ENCODE measurements at places on chromosomes 6 and 20.

- DNase-seq, result no peak
These were observed 71.9 kb downstream of the TFAP2B start for GRCh38 chr6:50890579-50890978.

- DNase-seq, result no peak
These were observed 64.3 kb downstream of the MKKS start for GRCh38 chr20:10369723-10370090.

DNA sequence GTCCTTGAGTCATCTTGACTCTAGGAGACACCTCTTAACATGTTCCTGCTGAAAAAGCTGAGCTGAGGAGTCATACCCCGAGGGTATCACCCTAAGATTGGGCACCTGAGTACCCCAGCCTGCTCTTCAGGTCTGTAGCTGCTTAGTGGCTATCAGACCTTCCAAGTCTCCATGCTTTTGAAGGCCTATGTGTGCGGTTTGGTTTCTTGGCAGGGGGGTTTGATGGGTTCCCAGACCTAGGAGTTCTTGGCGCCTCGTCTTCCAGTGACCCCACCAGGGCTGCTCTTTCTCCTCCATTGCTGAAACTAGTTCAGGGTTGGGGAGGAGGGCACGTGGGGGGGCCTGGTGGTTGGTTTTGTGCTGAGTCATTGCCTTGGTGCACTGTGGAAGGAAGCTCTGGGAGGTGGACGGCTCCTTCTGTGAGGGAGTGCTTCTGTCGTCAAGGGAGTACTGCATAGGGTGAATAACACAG, 20.1 kb downstream of the IGF2R start:
- no peak for DNase-seq

- no peak for DNase-seq
These were observed 13.2 kb upstream of the MAP3K4 start for GRCh38 chr6:160978141-160978901.

DNA sequence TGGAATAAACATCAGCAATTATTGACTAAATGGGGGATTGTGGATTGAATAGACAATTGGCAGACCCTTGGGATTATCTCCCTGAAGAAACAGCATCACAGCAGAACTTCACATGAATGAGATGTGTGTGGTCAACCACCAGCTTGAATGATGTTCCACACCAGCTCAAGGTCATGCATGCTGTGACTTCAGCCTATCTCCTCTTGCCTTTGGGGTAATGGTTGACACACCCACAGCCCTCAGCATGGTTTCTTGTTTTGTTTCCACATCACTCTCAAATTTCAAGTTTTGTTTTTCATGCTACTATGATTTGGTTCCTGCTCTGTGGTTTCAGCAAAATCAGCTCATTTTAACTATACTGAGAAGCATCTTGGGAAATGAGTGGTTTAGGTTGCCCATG, 94.3 kb downstream of the PAK5 start:
- DNase-seq, result no peak

- DNase-seq, result no peak
These were observed 185.5 kb upstream of the ECI2 start for GRCh38 chr6:4320860-4321259.

- no peak for DNase-seq
These were observed 414.2 kb upstream of the SPTLC3 start for GRCh38 chr20:12594410-12595088.

- DNase-seq, result no peak
These were observed 7.7 kb upstream of the RPL7L1 start for GRCh38 chr6:42871711-42872110.

GRCh38 chr20:24535941-24536730, 66.7 kb downstream of the SYNDIG1 start:
- DNase-seq, result no peak

DNA sequence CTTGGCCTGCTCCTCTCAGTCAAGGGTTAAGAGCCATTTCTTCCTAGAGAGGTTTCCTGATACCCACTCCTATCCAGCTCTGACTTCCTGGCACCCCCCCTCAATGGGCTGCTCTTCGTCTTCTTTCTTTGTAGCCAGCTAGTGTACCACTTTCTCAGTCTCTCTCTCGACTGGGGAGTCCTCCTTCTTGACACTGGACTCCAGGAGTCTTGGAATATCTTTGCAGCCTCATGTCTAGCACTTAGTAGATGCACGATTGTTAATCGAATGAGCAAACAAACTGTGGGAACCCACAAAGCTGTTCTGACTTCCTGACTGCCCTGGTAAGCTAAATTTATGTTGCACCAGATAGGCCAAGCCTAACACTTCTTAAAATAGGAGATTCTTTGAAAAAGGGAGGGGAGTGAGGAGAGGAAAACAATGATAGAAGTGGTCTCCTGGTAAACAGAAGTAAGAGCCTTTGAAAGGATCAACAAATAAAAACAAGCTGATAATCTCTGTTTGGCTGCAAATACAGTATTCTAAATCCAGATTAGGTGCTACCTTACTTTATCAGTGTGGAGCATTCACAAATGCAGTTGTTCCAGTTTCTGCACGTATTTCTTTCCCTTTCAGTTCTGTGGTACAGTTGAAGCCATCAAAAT, 160.1 kb upstream of the CITED2 start:
- no peak for DNase-seq

- no peak for DNase-seq
These were observed 51.6 kb downstream of the CDH4 start for GRCh38 chr20:61303675-61304074.

DNA sequence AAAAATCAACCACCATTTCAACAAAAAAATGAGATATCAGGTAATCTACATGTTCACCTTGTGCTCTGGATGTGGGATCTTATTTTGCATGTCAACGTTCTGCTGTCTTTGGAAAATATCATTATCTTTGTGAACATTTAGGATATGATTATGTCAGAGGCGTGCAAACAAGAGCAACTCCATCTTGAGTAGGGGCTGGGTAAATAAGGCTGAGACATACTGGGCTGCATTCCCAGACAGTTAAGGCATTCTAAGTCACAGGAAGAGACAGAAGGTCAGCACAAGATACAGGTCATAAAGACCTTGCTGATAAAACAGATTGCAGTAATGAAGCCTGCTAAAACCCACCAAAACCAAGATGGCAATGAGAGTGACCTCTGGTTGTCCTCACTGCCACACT, 28.8 kb upstream of the ZBTB24 start:
- no peak for DNase-seq

GRCh38 chr20:19486446-19486845, 271.6 kb upstream of the RIN2 start:
- no peak for DNase-seq

GRCh38 chr20:46357030-46357514, 48.8 kb upstream of the CDH22 start:
- no peak for DNase-seq

DNA sequence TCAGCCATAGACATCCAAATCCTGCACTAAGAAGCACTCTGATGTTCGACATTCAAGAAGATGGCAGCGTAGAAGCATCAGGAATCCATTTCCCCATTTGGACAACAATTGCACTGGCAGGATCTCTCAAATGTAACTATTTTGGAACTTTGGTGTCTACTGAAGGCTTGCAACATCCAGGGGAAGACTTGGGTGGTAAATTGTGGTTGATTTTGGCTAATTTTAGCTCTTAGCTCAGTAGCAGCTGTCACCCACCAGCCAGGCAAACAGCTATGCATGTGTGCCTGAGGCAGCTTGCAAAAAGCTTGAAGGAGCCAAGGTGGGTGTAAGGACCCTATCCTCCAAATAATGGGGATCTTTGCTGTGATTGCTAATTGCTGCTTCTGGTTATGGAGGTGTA, 35.1 kb upstream of the PPP1R3G start:
- DNase-seq, result no peak

DNA sequence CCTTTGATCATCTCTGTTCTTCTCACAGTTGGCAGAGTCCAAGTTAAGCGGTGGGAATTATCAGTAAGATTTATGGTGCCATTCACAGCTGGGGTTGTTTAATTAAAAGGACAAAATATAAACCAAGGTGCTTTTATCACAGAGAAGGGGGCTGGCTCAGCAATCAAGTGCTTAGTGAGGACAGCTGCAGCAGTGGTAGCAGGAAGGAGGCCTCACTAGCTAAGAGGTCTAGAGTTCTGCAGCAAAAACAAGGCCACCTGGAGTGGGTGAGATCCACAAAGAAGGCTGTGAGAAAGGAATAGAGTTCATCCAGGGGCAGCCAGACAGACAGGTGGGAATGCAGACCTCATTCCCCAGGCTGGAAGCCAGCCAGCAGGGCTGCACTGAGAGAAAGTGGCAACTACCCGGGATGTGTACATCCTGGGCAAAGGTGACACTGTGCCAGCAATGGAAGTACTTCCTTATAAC, 37.1 kb downstream of the PIGU start:
- DNase-seq, result no peak

Measured in esophagus squamous epithelium (tissue), 5 donors.